Mesenchymal stem cell (in vitro differentiated cells and primary cell): ENCODE measurements at places on chromosomes 11 and 22.

DNA sequence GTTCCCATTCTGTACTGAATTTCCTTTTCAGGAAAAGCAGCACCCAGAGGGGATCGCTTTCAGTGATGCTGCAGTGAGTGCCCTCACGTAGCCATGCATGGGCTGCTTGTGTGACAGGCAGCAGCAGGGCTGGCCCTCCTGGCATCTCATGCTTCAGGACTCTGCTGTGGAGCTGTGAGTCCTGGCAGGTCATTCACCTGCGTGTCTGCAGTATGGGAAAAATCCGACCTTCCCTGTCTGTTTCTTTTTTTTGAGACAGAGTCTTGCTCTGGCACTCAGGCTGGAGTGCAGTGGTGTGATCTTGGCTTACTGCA, 13.4 kb downstream of the GLB1L2 start:
- no peak overlapping the region for H3K27ac ChIP-seq
- no peak overlapping the region for H3K4me3 ChIP-seq
- no peaks in the 10 kb centered on the region for H3K36me3 ChIP-seq
- no peaks in the 10 kb centered on the region for H3K4me1 ChIP-seq
- no peak for DNase-seq

DNA sequence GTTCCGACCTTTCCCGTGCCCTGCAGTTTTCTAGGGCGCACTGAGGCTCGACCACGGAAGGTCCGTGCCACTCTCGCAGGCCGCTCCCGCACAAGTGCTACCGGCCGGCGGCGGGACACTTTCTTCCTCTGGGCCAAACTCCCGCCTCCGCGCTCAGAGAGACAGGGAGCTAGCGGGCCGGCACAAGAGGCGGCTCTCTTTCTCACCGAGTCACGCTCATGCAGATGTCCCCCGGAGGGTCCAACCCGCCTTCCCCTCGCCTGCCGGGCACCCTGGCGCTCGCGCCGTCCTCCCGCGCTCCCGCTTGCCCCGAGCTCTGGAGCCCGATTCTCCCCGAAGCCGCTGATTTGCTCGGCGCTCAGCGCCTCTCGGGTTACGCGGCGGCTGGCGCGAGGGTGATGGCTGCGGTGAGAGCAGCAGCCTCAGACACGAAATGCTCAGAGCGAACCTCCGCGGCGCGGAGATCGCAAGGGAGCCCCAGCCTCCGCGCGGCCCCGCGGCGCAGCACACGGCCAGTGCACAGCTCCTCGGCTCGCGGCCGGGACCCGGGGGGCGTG, 1.0 kb downstream of the LMO1 start:
- no peak overlapping the region for H3K27ac ChIP-seq
- H3K36me3 ChIP-seq: no peaks in the 10 kb centered on the region
- peaks cover 91% of the 10 kb centered on the region for H3K27me3 ChIP-seq
- DNase-seq: peak; percentile 70
- H3K4me1 ChIP-seq: peaks cover 12% of the 10 kb centered on the region
- peak overlapping the region; percentile 70 for H3K4me3 ChIP-seq

GRCh38 chr11:92225568-92226330, 1.1 kb downstream of the FAT3 start:
- peaks cover 78% of the 10 kb centered on the region for H3K27me3 ChIP-seq
- peaks cover 29% of the 10 kb centered on the region for H3K4me1 ChIP-seq
- H3K4me3 ChIP-seq: peak overlapping the region; percentile 68

- no peaks in the 10 kb centered on the region for H3K4me1 ChIP-seq
- DNase-seq: no peak
- H3K4me3 ChIP-seq: no peak overlapping the region
- H3K27ac ChIP-seq: no peak overlapping the region
Observed at GRCh38 chr11:42462558-42463310, 849.1 kb upstream of the API5 start.

DNA sequence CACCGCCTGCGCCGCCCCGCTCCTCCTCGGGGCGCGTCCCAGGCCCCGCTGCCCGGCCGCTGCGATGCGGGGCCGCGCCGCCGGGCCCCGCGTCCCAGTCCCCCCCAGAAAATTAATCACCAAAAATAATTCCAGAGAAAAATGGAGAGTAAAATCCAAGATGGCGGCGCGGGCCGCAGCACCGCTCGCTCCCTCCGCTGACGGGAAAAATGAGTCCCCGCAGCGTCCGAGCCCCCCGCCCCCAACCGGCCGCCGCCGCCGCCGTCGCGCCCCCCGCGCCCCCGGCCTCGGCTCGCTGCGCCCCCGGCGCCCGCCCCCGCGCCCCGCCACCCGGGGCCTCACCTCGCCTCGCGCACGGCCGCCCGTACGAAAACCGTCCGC, at the start of gene KMT5B:
KMT5B (minus strand) TSS at position 162 of the 381 bp plus-strand sequence. CDS start 23,220 bp downstream, outside the sequence.
- peaks cover 22% of the 10 kb centered on the region for H3K4me1 ChIP-seq
- peak within 1 kb of the TSS; percentile 83 for H3K4me3 ChIP-seq
- H3K27ac ChIP-seq: peak within 1 kb of the TSS; percentile 74
- H3K27me3 ChIP-seq: peaks cover 35% of the 10 kb centered on the region
- peak; percentile 62 for DNase-seq
- H3K36me3 ChIP-seq: no peaks in the 10 kb centered on the region

DNA sequence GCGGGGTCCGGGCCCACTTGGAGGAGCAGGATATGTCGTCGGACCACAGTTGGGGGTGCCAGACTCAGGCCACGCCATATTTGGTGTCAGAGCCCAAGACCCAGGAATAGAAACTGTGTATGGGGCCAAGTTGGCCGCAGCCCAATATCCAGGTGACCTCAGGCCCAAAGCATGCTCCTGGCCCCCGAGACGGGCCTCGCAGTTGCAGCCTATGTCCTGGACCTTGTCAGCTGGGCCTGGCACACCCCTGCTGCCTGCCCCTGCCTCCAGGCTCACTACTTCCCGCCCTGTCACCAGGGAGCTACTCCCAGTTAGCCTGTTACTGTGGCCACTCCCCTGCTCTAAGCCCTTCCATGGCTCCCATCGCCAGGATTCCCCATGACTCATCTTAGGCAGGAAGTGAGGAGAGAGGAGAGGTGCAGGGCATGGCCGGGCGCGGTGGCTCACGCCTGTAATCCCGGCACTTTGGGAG, 23.1 kb downstream of the A4GALT start:
- peak; percentile 88 for DNase-seq
- H3K36me3 ChIP-seq: peaks cover 48% of the 10 kb centered on the region
- H3K4me3 ChIP-seq: no peak overlapping the region
- H3K27ac ChIP-seq: no peak overlapping the region

- peaks cover 15% of the 10 kb centered on the region for H3K4me1 ChIP-seq
- H3K27ac ChIP-seq: peak overlapping the region; percentile 91
- no peaks in the 10 kb centered on the region for H3K36me3 ChIP-seq
- no peaks in the 10 kb centered on the region for H3K27me3 ChIP-seq
Observed at GRCh38 chr11:130781931-130782330, 134.3 kb downstream of the SNX19 start.
